Hematopoietic multipotent progenitor cell treated with erythropoietin and hydrocortisone succinate and interleukin-3 and kit ligand, for 17 days (in vitro differentiated cells): ENCODE measurements at places on chromosomes 3 and 15.

DNA sequence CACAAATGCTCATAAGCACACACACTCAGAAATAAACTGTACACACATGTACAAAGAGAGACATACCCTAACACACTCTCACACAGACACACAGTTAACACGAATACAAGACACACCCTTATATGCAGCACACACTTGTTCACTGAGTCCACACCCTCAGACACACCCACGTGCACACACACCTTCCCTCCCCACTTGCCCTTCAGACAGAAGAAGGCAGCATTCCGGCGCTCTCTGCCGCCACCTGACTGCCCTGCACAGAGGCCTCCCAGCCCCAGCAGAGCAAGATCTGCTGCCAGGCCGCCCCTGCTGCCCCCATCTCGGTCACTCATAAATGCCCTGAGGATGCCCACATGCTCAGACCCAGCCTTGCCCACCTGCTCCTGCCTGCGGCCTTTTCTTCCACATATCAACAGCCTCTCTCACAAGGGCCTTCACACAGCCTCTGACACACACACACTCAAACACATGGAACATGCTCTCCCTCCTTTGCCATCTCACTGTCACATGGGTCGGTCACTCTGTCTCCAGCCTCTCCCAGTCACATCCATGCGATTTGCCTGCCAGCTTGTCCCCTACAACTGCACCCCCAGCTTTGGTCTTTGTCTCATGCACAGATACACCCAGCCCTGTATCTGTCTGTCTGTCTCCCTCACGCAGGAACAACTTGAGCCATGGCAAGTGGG lies 71.1 kb downstream of the EPHB3 start:
- no peak for DNase-seq

DNA sequence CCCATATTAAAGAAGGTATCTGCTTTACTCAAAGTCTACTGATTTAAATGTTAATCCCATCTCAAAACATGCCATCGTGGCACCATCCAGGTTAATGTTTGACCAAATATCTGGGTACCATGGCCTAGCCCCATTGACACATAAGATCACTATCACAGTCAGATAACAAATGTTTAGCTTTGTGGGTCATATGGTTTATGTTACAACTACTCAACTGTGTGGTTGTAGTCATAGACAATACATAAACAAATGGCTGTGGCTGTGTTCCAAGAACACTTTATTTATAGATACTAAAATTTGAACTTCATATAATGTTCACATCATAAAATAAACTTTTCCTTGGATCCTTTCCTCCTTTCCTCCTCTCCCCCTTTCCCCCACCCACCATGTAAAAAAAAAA lies 9.8 kb upstream of the SNRPN start:
- DNase-seq = no peak

DNA sequence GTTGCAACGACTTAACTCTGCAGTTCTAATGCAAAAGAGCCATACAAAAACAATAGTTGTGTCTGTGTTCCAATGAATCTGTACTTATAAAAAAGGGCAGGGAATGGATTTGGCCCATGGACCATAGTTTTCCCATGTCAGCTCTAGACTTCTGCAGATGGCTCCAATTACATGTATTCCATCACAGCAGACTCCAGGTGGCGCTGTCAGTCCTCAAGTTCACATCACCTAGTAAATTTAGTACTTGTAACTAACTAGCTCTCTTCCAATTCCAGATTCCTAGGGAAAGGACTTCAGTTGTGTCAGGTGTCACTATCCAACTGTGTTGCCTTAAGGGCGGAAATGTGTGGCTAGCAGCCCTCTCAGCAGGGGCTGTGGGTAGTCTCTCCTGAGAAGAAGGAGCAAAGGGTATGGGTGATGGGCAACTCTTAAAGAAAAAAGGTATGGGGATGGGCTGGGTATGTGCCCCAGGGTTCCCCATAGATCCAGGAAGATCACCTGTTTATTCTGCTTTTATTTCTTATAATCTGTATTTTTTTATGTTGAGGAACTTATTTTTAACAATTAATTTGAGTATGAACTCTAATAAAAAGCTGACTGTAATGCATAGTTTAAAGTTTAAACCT lies 36.2 kb downstream of the BBS4 start:
- DNase-seq = peak; percentile 71

DNA sequence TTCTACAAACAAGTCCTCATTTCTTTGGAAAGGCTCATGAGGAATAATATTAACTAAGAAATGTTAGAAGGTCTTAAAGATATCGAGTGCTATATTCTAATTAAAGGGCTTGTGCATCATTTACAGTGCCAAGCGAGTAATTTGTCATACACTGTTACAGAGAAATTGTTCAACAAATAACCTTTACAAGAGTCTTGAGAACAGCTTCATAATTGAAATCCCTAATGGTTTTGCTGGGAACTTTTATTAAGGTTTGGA lies 209.5 kb downstream of the MECOM start:
- DNase-seq = no peak

GRCh38 chr15:40743921-40744814 lies 10.9 kb downstream of the RMDN3 start:
- peak; percentile 75 for DNase-seq

GRCh38 chr15:41512940-41513505 lies 604 bp downstream of the LTK start:
- no peak for DNase-seq

- no peak for DNase-seq
Observed at GRCh38 chr3:4831580-4831950, 147.7 kb upstream of the BHLHE40 start.

GRCh38 chr3:29481969-29482767 lies 201.3 kb downstream of the RBMS3 start:
- no peak for DNase-seq

DNA sequence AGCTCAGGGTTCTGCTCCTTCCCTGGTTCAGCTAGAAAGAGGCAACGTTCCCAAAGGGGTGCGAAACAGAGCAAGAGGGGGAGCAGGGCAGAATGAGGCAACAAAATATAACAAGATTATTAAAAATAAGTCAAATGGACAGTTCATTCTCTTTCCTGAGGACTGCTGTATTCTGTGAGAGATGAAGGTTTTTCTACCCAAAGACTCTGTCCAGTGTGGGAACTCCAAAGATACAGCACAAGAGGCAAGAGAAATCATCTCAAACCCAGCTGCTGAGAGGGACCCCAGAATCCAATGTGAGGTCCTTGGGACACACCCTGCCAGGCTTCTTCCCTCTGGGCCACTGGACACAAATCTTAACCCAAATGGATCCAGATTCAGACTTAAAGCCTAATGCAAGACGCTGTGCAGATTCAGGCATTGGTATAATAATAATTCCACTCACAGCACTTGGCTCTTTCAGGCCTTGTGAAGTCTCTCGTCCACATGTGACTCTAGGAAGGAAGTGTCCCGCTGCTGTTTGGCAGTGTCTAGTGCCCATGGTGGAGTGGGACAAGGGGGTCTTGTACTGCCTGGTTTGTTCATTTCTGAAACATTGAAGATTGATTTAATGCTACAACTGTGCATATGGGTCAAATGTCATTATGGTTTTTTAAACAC lies 14.5 kb upstream of the ARHGAP31 start:
- no peak for DNase-seq

GRCh38 chr3:11517601-11518000 lies 126.1 kb downstream of the VGLL4 start:
- no peak for DNase-seq

GRCh38 chr3:29484633-29485032 lies 203.8 kb downstream of the RBMS3 start:
- DNase-seq = no peak

- no peak for DNase-seq
Observed at GRCh38 chr15:62360332-62361097, 195.4 kb upstream of the C2CD4B start.

- DNase-seq = no peak
Observed at GRCh38 chr3:129605203-129605921, 1.1 kb downstream of the PLXND1 start.

DNA sequence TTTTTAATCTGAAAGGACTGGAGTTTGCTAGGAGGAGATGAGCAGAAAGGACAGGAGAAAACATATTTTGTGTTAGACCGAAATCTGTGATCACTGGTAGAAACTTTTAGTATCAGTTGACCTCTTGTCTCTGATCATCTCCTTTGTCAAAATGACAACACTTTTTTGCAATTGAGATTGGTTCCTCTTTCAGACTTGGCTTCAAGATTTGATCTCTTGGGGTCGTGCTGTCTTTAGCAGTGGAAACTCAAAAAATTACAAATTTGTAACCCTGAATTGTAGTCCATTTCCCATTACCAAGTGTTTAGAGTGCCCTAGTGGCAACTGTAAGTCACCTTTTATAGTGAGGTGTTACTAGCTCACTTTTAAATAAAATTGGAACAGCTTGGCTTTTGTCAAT lies 107.4 kb downstream of the KLHL25 start:
- no peak for DNase-seq

- DNase-seq = no peak
Observed at GRCh38 chr15:37773111-37773860, 161.2 kb upstream of the TMCO5A start.

- DNase-seq = no peak
Observed at GRCh38 chr3:40292637-40293349, 16.7 kb upstream of the EIF1B start.

GRCh38 chr15:39344662-39345141 lies 236.2 kb upstream of the THBS1 start:
- DNase-seq = no peak

GRCh38 chr3:129195731-129196256 lies 12.1 kb upstream of the CNBP start:
- no peak for DNase-seq

- DNase-seq = peak; percentile 13
Observed at GRCh38 chr15:56240390-56240789, 3.3 kb downstream of the RFX7 start.

DNA sequence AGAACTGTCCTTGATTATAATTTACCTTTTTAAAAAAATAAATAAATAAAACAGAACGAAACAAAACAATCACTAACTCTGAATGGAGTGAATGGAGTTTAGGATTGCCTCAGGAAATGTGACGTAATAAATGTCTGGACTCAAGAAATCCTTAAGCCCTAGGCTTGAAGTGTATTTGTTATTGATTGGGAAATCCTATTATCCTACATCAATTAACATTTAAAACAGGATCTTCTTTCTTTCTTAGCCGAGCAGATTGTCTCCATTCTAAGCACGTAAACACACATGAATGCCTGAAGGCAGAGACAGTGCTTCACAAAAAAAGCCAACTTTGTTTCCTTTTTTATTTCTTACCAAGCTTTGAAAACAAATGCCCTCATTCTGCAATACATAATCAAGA lies 33.4 kb downstream of the KAT2B start:
- no peak for DNase-seq

GRCh38 chr3:192408647-192409200 lies 318.6 kb downstream of the FGF12 start:
- DNase-seq = no peak

DNA sequence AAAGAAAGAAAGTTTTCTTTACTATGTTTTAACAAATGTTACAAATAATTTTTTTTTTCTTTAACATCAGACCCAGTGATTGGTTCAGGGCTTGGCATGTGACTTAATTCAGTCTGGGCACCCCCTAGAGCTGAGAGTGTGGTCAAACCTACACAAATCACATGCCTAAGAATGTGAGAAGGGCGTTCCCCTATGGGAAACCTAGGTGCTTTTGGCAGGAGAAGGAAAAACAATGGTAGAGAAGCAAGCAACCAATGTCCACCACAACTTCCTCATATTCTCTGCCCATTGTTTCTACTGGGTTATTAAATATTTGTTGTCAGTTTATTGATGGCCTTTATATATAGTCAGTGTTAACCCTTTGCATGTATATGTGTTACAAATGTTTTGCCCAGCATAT lies 21.4 kb upstream of the PIAS1 start:
- DNase-seq = no peak

GRCh38 chr15:89814112-89814742 lies 425 bp downstream of the ANPEP start:
- no peak for DNase-seq

GRCh38 chr15:29090617-29091466 lies 178.8 kb downstream of the NSMCE3 start:
- DNase-seq = peak; percentile 13

DNA sequence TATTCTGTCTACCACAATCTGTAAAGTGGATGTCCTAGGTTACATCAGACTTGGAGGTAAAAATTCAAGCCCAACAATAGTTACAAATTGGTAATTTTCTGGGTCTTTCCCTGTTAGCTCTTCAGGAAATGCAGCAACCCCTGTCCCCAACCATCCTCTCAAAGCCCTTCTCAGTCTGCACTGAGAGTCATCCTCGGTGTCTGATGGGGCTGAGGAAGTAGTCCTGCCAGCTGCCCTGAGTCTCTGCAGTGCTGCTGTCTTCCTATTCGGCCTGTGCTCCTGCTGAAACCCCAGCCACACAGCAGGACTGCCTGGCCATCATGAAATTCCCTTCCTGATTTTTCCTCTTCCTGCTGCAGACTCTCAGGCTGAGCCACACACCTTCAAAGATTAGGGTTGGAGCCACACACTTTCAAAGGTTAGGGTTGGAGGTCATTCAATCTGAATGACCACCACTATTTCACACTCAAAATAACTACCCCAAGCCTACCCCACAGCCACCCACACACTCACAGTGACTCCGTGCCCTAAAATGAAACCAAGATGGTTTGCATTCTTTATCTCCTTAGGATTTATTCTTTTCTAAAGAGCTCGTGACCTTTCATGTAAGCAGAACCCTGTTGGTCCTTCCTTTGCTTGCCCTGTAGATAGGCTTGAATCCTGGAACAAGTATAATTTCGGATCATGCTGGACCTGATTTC lies 17.6 kb downstream of the TRIM42 start:
- no peak for DNase-seq

DNA sequence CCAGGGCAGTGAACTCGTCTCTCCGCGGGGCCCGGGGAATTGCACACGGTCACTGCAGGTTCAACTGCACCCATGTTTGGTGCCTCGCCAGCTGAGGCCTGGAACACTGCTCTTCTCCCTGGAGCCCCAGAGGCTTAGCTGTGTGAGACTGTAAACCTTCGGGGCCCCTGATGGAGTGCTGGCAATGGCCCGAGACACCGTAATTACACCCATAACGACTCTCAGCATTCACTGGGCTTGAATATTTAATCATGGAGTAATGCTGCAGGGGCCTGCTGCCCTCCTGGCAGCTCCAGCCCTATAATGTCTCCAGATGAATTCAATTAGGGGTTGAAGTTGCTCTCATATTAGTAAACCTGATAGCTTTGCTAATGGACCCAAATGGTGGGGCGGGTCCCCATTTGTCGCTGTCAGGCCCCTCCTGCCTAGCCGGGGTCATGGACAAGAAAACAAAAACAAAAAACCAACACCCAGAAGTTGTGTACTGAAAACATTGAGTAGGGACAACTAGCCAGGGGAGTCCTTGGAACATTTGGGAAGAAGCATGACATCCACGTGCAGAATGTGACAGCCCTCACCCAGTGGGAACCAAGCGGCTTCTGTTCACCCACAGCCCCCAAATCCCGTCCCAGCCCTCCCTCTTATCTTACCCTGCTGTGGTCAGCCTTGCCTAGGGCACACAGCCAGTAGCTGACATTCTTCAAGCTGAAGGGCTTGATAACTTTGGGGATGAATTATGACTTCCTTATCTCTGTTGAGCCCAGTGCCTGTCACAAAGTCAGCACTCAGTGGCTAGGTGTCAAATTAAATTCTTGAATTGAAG lies 74.3 kb upstream of the SCN5A start:
- peak; percentile 71 for DNase-seq

GRCh38 chr3:138717348-138717747 lies 108.8 kb downstream of the FAIM start:
- no peak for DNase-seq

- DNase-seq = no peak
Observed at GRCh38 chr3:26984416-26985390, 362.1 kb downstream of the LRRC3B start.
